Panc1 (cell line): ENCODE measurements at places on chromosomes 4 and X.

GRCh38 chr4:78168029-78168428 is 110.9 kb downstream of the FRAS1 start:
- DNase-seq, result no peak

- no peak for DNase-seq
Measured at GRCh38 chrX:115388879-115389278, 99.4 kb downstream of the LUZP4 start.

- DNase-seq, result no peak
Measured at GRCh38 chrX:103704863-103705262, 5.8 kb upstream of the TMEM31 start.

- DNase-seq, result no peak
Measured at GRCh38 chrX:154378059-154378798, 866 bp upstream of the EMD start.

- DNase-seq, result no peak
Measured at GRCh38 chr4:31086756-31087330, 366.7 kb downstream of the PCDH7 start.

DNA sequence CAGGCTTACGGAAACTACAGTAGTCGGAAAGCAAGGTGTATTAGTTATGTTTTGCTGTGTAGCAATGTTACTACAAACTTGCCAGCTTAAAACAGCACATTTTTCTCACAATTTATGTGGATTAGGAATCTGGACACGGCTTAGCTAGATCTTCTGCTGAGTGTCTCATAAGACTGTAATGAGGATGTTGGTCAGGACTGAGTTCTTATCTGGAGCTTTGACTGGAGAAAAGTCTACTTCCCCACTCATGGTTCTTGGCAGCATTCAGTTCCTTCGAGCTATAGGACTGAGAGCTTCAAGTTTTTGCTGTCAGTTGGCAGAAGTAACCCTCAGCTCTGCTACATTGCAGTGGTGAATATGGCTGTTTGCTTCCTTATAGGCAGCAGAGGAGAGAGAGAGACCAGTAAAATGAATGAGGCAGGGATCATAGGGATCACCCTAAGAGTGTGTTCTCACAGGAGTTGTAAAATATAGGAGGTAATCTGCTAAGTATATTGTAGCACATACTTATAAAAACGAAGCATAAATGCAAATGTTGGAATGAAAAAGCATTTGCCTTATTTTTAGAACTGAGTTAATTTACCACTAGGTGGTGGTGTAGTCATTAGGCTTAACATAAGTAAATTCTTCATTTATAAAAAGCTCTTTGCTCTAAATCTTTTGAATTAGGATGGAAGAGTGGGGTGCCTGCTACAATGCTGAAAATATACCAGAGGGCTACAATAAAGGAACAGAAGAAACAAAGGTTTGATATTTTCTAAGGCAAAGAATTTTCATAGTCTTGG is 38.6 kb downstream of the ALG13 start:
- no peak for DNase-seq
